ENCODE measurements at places on chromosomes 4 and X.

GRCh38 chrX:67426946-67427345 lies 116.9 kb upstream of the AR start:
- DNase-seq = no peak

- DNase-seq = peak; percentile 3
Measured at GRCh38 chrX:84469226-84469625, 33.0 kb downstream of the HDX start.

- peak; percentile 83 for DNase-seq
Measured at GRCh38 chr4:164648151-164648848, 105.6 kb upstream of the SMIM31 start.

- no peak for DNase-seq
Measured at GRCh38 chrX:131288738-131289511, at the start of gene IGSF1. Gene IGSF1 (minus strand): TSS chrX:131289306. CDS start chrX:131286674, 2,632 bp downstream.

GRCh38 chrX:9825129-9825790 lies 39.0 kb downstream of the SHROOM2 start:
- no peak for DNase-seq

- DNase-seq = peak; percentile 10
Measured at GRCh38 chrX:111728096-111728495, 47.1 kb downstream of the ALG13 start.

DNA sequence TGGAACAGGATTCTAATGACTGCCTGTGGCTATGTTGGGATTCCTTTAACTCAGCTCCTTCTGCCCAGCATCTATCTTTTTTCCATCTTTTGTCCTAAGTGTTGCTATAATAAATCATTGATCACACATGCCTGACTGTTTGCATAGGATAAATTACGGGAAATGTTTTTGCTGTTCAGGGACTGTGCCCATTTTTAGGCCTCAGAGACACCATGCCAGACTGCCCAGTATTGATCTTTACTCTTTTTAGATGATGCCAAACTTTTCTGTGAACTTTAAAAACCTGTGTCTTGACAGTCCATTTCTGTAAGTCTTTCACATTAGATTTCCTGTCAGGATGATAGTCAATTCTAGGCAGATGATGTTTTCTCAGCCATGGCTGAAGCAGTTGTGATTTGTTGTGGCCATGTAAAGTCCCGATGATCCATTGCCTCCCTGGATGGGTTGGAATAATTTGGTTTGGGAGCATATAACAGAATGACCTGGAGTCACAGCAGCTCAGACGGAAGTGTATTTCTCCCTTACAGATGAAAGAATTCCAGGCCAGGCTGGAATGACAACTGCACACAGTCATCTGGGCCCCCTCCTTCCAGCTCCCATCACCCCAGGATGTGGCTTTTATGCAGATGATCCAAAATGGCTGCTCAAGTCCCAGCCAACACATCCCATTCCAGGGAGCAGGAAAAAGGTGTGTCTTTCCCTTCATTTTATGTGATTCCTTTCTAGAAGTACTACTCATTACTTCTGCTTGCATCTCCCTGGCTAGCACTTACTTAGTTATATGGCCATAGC lies 3.4 kb downstream of the HTT-AS start:
- DNase-seq = no peak

DNA sequence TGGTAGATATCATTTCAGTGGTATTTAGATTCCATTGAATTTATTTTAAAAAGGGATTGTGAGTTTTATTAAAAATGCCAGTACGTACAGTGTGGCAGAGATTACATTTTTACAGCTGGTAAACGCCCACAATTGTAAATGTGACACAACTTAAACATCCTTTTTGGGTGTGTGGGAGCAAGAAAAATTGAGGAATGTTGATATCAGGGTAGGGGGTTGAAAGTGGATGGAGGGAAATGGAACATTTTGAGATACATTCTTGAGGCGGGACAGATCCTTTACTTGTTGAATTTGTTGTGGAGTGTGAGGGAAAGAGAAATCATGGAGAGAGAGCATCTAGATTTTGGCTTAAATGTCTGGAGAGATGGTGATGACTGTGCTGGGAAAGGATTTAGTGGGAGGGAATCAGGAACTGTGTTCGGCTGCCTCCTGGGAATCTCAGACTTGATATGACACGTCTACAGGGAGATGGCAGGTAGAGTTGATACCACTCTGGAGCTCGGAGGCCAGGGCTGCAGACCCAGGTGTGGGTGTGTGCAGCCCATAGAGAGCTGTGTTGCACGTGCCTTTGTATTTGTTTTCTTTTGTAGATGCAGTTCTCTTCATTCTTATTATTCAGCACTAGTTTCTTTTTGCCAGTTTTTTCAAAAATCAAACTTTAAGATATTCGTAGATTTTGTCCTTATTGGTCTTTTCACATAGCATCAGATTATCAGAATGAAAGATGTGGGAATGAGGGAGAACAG lies 10.8 kb downstream of the TMEM131L start:
- DNase-seq = no peak

- no peak for DNase-seq
Measured at GRCh38 chrX:54807524-54808108, at the start of gene MAGED2. Gene MAGED2 (plus strand): TSS chrX:54807745. CDS start chrX:54809332, 1,587 bp downstream.

GRCh38 chr4:3508542-3508941 lies 23.7 kb downstream of the LRPAP1 start:
- DNase-seq = no peak

DNA sequence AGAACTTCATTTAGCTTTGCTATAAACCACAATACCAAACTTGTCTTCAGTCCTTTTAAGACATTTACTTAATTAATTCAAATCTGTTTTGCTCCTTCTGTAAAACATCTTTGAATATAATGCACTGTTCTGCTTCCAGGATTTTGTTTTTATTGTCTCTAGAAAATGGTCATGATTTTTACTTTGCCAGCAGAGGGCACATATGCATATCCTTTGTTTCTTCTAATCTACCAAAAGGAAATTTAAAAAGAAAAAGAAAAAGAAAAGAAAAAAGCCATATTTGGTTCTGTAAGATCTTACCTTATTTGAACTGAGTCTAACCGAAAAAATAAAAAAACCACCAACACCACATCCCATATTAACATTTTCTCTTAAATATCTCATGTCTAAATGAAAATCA lies 101.9 kb upstream of the CCSER1 start:
- DNase-seq = no peak

GRCh38 chrX:132533409-132533808 lies 44.6 kb upstream of the MBNL3 start:
- no peak for DNase-seq

DNA sequence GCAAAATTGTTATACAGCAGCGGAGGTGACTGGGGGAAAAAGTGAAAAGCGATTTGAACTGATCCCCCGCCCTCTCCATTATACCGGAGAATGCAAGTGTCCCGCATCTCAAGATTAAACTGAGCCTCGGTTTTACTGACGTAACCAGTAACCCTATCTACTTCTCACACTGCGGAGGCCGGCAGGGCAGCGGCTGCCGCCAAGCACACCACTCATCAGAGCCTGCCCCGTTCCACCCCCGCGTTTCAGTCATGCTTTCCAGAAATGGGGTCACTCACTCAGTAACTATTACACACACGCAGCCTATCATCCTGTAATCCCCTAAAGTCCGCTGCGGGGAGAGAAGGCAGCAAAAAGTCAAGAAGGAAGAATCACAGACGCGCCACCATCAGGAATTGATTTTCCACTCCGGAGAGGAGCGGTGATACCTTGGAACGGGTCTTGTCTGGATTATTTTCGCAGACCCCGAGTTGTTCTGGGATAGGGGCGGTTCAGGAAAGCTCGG lies 1.4 kb downstream of the RPS6KA3 start:
- peak; percentile 62 for DNase-seq

DNA sequence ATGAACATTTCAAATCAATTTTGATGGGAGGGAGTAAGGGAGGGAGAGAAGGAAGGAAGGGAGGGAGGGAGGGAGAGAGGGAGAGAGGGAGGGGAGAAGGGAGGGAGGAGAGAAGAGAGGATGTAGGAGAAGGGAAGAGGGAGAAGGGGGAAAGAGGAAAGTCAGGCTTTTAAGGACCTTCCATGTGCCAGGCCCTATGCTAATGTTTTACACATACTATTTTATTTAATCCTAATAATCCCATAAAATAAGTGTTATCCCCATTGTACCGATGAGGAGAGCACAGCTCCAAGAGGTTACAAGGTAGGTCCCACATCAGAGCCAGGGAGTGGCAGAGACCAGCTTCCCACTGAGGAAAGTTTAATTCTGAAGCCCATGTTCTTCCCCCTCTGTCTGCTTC lies 341.9 kb downstream of the RAB28 start:
- no peak for DNase-seq

GRCh38 chr4:126097155-126097799 lies 782.5 kb downstream of the FAT4 start:
- no peak for DNase-seq

- no peak for DNase-seq
Measured at GRCh38 chr4:151048913-151049312, 33.8 kb upstream of the LRBA start.

DNA sequence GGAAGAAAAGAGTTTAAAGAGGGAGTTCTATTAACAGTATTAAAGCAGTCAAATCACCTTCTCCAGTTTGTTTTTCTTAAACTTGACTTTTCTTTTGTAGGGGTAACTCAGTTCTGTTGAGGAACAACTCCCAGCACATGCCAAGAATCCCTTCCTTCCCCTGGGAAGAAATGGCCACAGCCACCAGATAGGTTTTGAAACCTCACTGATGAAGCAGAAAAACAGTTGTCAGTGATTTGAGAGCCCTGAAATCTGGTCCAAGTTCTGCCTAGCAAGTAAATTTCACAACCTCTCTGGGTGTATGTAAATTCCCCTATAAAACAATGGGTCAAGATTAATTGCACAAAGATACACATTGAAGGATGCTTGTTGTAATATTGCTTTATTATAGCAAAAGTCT lies 167.1 kb downstream of the DHX15 start:
- no peak for DNase-seq

DNA sequence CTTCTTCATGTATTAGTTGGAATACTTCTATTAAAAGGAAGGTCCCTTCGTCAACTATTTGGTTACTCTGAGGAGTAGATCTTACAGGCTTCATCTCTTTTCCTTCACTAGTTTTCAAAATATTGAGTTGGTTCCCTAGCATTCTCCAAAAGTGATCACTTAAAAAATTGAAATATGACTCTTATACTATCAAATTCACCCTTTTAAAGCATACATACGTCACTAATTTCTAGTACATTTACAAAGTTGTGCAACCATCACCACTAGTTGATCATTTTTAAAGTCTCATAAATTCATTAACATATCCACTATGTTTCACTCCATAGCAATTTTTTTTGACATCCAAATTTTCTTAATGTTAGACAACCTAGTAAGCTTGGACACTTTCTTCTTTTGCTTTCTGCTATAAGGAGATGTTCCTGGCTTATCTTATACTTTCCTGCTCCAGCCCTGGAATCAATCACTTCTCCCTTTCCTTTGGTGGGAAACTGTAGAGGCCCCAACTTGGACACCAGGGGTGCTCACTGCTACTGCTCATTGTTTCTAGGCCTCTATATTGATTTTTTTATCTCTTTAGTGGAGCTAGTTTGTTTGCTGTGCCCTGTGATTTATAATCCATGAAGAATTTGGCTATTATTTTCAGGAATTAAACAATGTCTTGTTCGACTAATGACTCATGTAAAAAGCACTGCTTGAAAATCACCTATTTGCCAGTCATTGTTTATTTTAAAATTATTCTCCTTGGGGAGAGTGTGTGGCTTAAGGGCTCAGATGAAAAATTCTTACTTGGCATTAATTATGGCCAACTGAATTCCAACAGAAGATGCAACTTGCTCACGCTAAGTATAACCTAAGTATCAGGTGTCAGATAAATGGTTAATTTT lies 4.0 kb upstream of the ZFX start:
- peak; percentile 10 for DNase-seq

GRCh38 chr4:38084877-38085711 lies 124.9 kb downstream of the PTTG2 start:
- DNase-seq = no peak

DNA sequence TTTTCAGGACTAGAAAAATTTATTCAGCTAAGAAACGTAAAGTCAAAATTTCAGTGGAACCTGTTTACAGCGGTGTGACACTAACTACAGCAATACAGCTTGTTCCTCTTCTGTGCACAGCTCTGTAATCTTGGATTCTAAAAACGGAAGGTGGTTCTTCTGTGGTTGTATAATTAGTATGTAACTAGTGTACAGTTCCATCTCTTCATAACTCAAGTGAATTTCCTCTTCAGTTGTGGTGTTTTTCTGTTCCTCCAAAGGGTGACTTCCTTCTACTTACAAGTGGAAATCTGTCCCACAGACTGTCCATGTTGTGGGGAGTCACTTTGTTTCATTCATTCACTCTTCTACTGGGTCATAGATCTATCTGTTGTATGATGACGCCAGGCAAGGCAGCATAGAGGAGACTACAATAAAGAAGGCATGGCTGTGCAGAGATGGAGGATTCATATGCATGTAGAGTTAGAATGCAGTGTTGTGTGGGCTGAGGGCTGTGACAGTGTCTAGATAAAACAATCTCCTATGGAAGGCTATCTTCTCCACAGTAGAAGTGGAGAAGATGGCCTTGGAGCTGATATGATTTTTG lies 5.4 kb downstream of the DAPP1 start:
- no peak for DNase-seq

DNA sequence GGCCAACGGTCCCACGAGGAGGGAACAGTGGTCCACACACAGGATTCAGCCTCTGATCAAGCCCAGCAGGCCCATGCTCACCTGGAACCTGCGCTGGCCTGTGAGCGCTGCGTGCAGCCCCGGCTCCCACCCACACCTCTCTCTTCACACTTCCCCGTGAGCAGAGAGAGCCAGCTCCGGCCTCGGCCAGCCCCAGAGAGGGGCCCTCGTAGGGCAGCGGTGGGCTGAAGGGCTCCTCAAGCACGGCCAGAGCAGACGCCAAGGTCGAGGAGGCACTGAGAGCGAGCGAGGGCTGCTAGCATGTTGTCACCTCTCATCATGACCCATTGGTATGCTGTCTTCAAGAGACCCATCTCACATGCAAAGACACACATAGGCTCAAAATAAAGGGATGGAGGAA lies 83.0 kb upstream of the FMR1 start:
- no peak for DNase-seq

DNA sequence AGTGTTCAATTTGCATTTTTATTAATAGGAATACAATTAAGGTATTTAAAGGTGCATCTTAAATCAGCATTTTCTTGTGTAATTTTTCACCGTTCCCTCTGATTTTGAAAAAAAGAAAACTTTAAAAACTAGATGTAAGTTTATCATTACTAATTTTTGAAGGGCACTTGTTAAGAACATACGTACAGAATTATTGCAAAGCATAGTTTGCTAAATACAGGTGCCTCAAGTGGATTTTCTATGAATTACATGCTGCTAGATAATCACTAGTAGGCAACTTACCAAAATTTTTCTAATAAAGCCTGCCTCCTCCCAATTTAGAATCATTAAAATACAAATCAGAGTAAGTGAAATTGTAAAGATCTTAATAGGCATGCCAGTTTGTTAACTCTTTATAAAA lies 8.5 kb downstream of the CNKSR2 start:
- DNase-seq = no peak
